ENCODE measurements at places on chromosomes 5 and 9.

- DNase-seq = peak; percentile 10
Observed at GRCh38 chr9:133609311-133610098, at the start of gene FAM163B. Gene FAM163B (minus strand): TSS chr9:133609389. CDS start chr9:133580223, 29,166 bp downstream.

- no peak for DNase-seq
Observed at GRCh38 chr5:154440540-154440939, 5.3 kb upstream of the SAP30L start.

- no peak for DNase-seq
Observed at GRCh38 chr5:15069407-15069905, 197.9 kb upstream of the ANKH start.

- DNase-seq = no peak
Observed at GRCh38 chr5:82387001-82387818, 109.1 kb upstream of the RPS23 start.

- no peak for DNase-seq
Observed at GRCh38 chr5:159877894-159878448, 38.3 kb upstream of the ADRA1B start.

DNA sequence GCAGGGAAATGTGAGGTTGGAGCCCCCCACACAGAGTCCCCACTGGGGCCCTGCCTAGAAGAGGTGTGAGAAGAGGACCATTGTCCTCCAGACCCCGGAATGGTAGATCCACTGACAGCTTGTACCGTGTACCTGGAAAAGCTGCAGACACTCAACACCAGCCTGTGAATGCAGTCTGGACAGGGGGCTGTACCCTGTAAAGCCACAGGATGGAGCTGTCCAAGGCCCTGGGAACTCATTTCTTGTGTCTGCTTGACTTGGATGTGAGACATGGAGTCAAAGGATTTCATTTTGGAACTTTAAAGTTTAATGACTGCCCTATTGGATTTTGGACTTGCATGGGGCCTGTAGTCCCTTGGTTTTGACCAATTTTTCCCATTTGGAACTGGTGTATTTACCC is 535.0 kb upstream of the MEF2C start:
- no peak for DNase-seq

GRCh38 chr9:104362912-104363472 is 141.1 kb upstream of the OR13F1 start:
- DNase-seq = no peak

DNA sequence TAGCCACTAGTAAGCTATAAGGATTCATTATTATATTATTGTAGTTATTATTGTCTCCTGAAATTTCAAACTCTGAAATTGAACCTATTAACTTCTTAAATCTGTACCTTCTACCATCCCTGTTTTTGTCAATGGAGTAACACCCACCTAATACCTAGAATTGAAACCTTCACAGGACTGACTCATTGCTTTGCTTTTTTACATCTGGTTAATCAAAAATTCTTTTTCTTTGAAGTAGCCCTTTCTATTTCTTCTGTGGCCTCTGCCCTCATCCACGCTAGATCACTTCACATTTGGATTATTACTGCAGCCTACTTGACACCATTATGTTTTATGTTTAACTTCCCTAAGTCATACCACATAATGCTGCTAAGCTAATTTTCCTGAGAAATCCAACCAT is 35.6 kb downstream of the RBM27 start:
- DNase-seq = no peak

- DNase-seq = no peak
Observed at GRCh38 chr5:114361724-114362196, at the start of gene KCNN2. Gene KCNN2 (plus strand): TSS chr5:114362070. CDS start chr5:114362140, 70 bp downstream.

GRCh38 chr5:72301557-72301956 is 18.5 kb downstream of the MRPS27 start:
- no peak for DNase-seq

- peak; percentile 27 for DNase-seq
Observed at GRCh38 chr5:74042559-74042958, 416.6 kb downstream of the ARHGEF28 start.

GRCh38 chr5:74581988-74582365 is 58.6 kb downstream of the ENC1 start:
- DNase-seq = no peak

- DNase-seq = no peak
Observed at GRCh38 chr5:3339798-3340115, 255.9 kb upstream of the IRX1 start.

GRCh38 chr9:133233681-133234432 is 24.8 kb upstream of the OBP2B start:
- no peak for DNase-seq

GRCh38 chr5:133757396-133757945 is 145.1 kb upstream of the FSTL4 start:
- no peak for DNase-seq

DNA sequence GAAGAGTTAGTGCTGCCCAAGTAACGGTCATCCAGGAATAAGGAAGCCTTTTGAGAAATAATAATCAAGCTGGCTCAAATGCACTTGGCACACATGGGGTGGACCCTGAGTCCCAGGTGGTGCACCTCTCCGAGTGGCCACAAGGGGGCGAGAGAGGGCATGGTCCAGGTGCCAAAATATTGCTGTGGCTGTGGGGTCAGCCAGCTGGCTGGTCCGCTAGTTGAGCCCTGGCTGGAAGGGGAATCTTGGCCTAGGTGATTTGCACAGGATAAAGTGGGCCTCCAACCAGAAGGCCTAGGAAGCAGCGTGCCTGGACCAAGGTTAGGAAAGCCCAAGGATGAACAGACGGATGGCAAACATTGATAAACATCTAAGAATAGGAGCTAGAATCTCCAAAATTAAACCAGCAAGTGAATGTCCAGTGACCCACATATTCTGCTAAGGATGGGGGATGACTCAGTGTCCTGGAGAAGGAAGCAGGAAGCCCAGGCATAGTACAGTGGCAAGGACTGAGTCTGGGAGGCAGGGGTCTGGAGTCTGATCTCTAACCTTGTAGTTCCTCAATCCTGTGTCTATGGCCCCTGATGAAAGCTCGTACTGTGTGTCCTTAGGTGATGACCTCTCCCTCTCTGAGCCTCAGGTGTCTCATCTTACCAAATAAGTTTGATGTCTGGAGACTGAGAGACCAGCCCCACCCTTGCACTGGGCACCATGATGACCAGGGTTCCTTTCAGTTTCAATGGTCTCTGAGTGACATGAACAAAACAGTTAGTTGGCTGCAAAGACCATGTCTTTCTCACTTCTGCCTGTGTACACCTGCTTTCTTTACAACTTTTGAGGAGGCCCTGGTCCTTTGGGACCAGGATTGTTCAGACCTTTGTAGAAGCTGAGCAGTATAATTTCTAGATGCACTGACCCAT is 19.2 kb upstream of the SHB start:
- peak; percentile 62 for DNase-seq

- no peak for DNase-seq
Observed at GRCh38 chr9:35869621-35870216, 482 bp downstream of the OR13J1 start.

DNA sequence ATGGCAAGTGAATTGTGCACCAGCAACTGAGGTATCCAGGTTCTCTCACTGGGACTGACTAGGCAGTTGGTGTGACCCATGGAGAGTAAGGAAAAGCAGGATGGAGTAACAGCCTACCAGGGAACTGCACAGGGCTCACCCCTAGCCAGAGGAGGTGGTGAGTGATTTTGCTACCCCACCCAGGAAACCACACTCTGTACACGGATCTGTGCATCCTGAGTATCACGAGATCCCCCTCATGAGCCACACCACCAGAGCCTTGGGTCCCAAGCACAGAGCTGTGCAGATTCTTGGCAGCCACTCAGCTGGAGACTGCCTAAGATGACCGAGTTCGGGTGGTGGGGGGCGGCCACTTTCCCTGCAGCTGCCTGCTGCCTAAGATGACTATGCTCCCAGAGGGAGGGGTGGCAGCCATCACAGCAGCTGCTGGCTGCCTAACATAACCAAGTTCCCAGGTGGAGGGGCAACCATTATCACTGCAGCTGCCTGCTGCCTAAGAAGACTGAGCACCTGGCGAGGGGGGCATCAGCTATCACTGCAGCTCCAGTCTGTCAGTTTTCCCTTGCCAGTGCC is 48.4 kb upstream of the EFNA5 start:
- no peak for DNase-seq

- no peak for DNase-seq
Observed at GRCh38 chr9:108382310-108382709, 473.5 kb downstream of the ACTL7B start.

GRCh38 chr5:98354922-98355321 is 418.5 kb upstream of the RGMB start:
- no peak for DNase-seq

GRCh38 chr9:133992780-133993634 is 883 bp upstream of the VAV2 start:
- peak; percentile 78 for DNase-seq

DNA sequence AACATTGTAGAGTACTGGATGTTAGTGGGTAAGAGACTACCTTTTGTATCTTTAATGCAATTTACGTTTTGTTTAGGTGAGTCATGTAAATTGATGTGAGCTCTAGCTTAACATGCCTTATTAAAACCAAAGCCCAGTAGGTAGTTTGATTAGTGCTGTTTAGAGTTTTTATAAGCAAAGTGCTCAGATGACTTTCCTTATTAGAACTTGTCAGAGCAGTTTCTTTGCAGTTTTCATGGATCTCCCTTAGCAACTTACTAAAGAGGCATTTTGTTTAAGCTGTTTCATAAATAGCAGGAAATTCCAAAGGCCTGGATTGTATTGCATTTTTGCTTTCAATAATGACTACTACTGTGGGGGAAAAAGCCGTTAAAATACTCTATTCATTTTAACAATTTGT is 14.5 kb downstream of the ZSWIM6 start:
- DNase-seq = no peak

DNA sequence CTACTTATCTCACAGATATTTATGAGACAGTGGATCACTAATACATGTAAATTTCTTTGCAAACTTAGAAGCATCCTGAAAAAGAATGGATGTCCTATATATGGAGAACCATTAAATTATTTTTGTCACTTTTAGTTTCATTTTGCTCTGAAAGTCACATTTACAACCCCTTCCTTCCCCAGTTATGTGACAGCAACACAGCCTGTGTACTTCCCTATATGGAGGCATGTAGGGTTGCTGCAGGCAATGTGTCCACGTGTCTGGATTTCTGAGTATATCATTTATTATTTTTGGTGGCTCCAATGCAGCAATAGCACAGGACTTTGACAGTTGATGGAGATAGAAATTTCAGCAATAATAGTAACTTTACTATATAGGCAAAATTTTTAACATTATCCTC is 156.4 kb downstream of the ST8SIA4 start:
- peak; percentile 84 for DNase-seq

DNA sequence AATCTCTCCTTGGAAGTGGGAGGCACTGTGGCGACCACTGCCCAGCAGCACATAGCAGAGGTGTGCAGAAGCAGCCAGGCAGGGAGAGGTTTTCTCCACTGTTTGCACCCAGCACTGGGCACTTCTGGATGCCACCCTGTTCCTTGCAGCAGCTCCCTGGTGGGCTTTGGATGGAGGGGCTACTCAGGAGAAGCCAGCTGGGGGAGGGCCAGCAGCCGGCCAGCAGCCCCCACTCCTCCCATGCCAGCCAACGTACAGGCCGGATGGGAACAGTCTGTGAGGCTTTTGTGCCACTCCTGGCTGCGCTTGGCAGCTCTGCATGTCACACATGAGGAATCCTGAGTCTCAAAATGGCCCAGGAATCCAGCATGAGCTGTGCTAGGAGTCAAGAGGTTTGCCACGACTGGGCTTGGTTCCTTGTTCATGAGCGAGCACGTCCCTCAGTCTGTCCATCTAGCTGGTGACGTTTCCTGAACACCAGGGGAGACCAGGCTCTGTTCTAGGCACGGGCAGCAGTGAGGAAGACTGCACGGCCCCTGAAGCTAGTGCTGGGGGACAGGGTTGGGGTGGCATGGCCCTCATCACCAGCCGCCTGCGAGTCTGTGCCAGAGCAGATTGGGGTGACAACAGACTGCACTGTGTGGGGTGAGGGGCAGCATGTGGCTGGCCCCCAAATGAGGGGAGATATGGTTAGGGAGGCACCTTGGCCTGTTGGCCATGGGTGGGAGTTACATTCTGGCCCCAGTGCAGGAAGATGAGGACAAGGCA is 10.1 kb downstream of the PHF2 start:
- DNase-seq = no peak

- no peak for DNase-seq
Observed at GRCh38 chr5:86523718-86524117, 94.0 kb upstream of the COX7C start.

GRCh38 chr5:105680858-105681475 is 1989.8 kb downstream of the EFNA5 start:
- DNase-seq = no peak

- no peak for DNase-seq
Observed at GRCh38 chr9:83964973-83965349, 15.1 kb downstream of the HNRNPK start.

DNA sequence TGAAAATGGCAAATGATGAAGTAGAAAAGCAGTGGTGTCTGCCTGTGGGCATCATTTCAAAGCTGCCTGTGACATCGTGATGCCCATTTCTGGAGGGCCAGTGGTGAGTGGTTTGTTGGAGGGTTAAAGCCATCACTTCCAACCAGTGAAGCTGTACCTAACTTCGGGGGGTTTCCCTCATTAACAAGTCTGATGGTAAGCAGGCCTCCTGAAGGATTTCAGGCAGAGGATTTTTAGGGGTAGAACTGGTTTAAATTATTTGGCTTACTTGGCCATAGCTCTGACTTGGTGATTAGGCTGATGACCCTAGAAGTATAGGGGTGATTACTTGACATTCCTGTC is 10.7 kb downstream of the TNFAIP8 start:
- no peak for DNase-seq

DNA sequence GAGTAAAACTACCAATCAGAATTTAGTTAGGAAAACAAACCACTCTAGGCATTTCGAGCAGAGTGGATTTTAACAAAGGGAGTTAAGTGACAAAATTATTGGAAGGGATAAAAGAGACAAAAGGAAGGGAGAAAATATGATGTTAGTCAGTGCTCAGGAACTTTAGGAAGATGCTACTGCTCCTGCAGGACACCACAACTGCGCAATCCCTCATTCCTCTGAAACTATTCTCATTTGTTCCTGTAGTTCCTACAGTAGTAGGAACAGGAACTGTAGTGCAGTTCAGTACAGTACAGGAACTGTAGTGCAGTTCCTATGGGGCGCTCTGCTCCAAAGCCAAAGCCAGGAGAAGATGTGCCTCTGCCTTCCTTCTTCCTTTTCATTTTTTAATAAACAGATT is 29.9 kb upstream of the MEGF10 start:
- DNase-seq = no peak

- peak; percentile 86 for DNase-seq
Observed at GRCh38 chr9:92138157-92138959, 23.1 kb upstream of the SPTLC1 start.

GRCh38 chr5:17482790-17483189 is 15.2 kb upstream of the TAF11L2 start:
- DNase-seq = no peak

DNA sequence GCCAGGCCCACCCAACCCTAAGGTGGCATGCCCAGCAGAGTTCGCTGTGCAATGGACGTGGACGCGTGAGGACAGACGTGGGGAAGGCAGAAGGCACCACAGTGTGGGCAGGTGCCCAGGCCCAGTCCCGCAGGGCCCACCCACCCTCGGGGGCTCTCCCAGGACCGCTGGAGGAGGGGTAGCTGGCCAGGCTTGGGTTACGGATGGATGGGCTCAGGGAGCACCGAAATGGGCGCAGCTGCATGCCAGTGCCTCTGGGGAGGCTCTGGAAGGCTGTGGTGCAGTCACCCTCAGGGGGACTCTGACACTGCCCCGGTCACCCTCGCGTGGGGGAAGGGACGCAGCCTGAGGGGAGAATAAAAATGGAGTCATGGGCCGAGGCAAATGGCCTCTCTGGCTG is 9.6 kb upstream of the GPSM1 start:
- DNase-seq = no peak

- DNase-seq = no peak
Observed at GRCh38 chr5:176754376-176754973, 55.9 kb upstream of the UNC5A start.

GRCh38 chr5:39092581-39093351 is 18.6 kb upstream of the RICTOR start:
- no peak for DNase-seq
